Left ventricle myocardium inferior (tissue), 1 donor: ENCODE measurements at places on chromosomes 3 and 15. TPM values are rescaled to one million over a fixed set of nuclear protein-coding genes. Genes with fewer than 3 reads are reported as not detected.

DNA sequence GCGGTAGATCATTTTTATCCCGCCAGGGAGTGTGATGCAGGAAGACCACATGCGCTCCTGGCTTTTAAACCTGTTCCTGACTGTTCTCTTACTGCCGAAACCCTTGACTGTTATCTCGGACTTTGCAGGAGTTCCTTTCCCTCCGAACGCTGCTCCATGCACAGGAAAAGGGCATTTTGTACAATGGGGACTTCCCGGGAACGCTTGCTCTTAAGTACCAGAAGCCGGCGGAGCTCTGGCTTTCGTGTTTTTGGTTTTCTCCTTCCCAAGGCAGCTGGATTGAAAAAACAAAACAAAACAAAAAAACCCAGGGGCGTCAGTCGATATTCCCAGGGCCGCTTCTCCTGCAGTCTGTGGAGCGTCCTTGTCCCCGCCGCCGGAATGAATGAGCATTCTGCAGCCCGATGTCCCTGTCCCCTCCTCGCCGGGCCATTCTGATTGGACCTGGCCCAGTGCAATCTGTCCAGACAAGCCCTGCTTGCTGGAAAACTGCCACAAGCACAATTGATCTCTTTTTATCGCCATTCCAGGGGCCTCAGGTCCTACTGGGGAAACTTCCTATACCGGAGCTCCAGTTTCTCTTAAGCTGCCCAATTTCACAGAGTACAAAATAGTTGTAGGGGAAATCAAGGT is 44.8 kb downstream of the SLC6A1 start:
- H3K4me1 ChIP-seq: no peaks in the 10 kb centered on the region
- H3K27me3 ChIP-seq: peaks cover 91% of the 10 kb centered on the region
- no peak overlapping the region for H3K4me3 ChIP-seq

- no peak overlapping the region for H3K4me3 ChIP-seq
- H3K36me3 ChIP-seq: no peaks in the 10 kb centered on the region
- peaks cover 8% of the 10 kb centered on the region for H3K4me1 ChIP-seq
These were observed 516.7 kb upstream of the CFAP20DC start for GRCh38 chr3:59566481-59566975.

DNA sequence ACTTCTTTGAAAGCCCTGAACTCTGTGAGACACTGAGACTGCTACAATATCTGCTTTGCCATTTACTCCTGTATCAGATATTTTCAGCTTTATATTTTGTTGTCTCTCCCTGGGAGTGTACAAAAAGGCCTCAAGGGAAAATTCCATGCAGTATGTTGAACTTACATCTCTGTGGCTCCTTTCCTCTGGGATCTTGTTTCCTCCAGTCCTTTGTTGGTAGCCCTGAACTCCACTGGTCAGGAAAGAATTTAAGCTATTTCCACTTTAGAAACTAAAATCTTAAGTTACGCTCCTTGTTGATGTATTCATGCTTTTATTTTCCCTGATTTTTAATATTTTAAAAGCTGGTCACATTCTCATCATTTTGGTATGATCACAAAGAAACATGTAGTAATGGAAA is 277.9 kb downstream of the FHIT start:
- H3K27me3 ChIP-seq: no peaks in the 10 kb centered on the region
- DNase-seq: no peak
- H3K36me3 ChIP-seq: no peaks in the 10 kb centered on the region
- H3K4me3 ChIP-seq: no peak overlapping the region
- H3K27ac ChIP-seq: no peak overlapping the region

GRCh38 chr3:4222574-4223175 is 80.5 kb upstream of the SETMAR start:
- H3K27me3 ChIP-seq: no peaks in the 10 kb centered on the region
- H3K36me3 ChIP-seq: no peaks in the 10 kb centered on the region
- H3K4me3 ChIP-seq: no peak overlapping the region
- DNase-seq: no peak
- no peaks in the 10 kb centered on the region for H3K4me1 ChIP-seq

DNA sequence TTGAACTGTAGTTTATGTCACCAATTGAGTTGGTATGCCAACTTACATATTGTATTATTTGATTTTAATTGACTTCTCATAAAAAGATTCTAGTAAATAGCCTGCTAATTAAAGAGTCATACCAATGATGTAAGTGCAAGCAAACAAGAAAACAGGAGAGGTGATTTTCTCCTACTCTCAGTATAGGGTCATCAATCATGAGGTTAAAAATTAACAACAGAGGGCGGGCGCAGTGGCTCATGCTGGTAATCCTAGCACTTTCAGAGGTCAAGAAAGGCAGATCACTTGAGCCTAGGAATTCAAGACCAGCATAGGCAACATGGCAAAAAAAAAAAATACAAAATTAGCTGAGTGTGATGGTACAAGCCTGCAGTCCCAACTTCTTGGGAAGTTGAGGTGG is 108.7 kb downstream of the MYO9A start:
- no peak for DNase-seq
- no peaks in the 10 kb centered on the region for H3K4me1 ChIP-seq
- H3K4me3 ChIP-seq: no peak overlapping the region
- H3K36me3 ChIP-seq: peaks cover 35% of the 10 kb centered on the region

DNA sequence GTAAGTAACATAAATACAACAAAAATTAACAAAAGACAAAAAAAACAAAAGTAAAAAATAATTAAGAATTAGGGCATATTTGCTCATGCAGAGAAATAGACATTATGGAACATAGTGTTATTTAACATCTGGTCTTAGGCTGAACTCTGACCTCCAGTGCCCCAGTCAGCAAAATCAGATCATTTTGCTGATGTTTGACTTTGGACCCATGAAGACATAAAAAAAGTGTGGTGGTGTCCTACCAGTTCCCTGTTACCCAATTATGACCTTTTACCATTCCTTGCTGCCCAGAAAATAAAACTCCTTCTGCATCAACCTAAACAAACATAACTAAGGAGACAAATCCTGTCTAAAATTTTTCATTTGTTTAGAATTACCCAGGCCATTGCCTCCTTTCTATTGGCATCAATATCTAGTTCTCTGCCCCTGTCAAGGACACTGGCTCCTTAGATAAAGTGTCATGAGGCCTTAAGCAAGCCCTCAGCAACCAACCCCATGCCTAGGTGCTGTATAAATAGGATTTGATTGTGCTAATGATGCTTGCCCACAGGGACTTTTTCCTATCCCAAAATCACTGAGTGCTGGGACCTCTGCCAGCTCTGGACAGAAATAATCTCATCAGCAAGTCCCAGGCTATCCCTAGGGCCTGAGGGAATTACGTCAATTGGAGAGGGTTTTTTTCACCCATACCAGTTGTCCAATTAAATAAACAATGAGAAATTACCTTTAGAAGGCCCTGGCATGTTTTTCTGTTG is 334.5 kb upstream of the UMPS start:
- DNase-seq: peak; percentile 62
- H3K4me1 ChIP-seq: peaks cover 32% of the 10 kb centered on the region
- H3K27ac ChIP-seq: peak overlapping the region; percentile 78
- no peak overlapping the region for H3K4me3 ChIP-seq
- peaks cover 14% of the 10 kb centered on the region for H3K36me3 ChIP-seq

- H3K36me3 ChIP-seq: no peaks in the 10 kb centered on the region
- H3K27ac ChIP-seq: no peak overlapping the region
- no peak overlapping the region for H3K4me3 ChIP-seq
- H3K4me1 ChIP-seq: no peaks in the 10 kb centered on the region
These were observed 168.8 kb downstream of the DCLK3 start for GRCh38 chr3:36595511-36595910.

DNA sequence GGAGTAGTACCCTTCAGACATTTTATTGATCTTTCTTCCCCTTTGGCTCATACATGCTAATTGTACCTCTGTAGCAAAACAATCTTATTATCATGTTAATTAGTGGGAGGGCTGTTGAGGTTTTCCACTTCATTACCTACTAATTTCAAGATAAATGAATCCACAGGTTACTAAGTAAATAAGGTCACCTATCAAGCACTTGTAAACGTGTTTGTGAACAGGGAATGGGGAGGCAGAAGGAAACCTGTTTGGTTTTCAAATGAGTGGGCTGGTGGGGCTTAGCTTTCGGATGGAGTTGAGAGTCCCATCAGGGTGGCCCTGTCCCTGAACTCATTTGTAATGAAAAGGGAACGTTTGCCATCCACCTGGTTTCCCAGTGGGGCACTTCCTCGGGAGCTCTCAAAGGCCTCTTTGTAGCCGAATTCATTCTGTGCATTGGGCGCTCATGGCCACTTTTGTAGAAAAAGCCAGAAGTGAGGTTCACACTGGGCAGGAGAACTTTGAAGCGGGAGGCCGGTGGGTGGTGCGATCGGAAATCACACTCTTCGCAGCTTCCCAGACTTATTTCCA is 419.8 kb upstream of the NR2F2 start:
- H3K4me3 ChIP-seq: no peak overlapping the region
- no peaks in the 10 kb centered on the region for H3K27me3 ChIP-seq
- no peaks in the 10 kb centered on the region for H3K36me3 ChIP-seq
- H3K4me1 ChIP-seq: no peaks in the 10 kb centered on the region
- H3K27ac ChIP-seq: no peak overlapping the region

GRCh38 chr3:171837698-171838097 is 5.5 kb upstream of the TMEM212 start:
- H3K4me3 ChIP-seq: peak overlapping the region; percentile 51
- H3K27ac ChIP-seq: peak overlapping the region; percentile 85
- H3K4me1 ChIP-seq: peaks cover 87% of the 10 kb centered on the region
- H3K36me3 ChIP-seq: no peaks in the 10 kb centered on the region

GRCh38 chr15:70401709-70402108 is 304.0 kb upstream of the TLE3 start:
- no peak overlapping the region for H3K27ac ChIP-seq
- no peaks in the 10 kb centered on the region for H3K4me1 ChIP-seq
- no peak overlapping the region for H3K4me3 ChIP-seq

- H3K4me3 ChIP-seq: no peak overlapping the region
- no peaks in the 10 kb centered on the region for H3K27me3 ChIP-seq
- H3K4me1 ChIP-seq: no peaks in the 10 kb centered on the region
- H3K27ac ChIP-seq: no peak overlapping the region
- H3K36me3 ChIP-seq: no peaks in the 10 kb centered on the region
These were observed 408.6 kb downstream of the GBE1 start for GRCh38 chr3:81352867-81353266.

DNA sequence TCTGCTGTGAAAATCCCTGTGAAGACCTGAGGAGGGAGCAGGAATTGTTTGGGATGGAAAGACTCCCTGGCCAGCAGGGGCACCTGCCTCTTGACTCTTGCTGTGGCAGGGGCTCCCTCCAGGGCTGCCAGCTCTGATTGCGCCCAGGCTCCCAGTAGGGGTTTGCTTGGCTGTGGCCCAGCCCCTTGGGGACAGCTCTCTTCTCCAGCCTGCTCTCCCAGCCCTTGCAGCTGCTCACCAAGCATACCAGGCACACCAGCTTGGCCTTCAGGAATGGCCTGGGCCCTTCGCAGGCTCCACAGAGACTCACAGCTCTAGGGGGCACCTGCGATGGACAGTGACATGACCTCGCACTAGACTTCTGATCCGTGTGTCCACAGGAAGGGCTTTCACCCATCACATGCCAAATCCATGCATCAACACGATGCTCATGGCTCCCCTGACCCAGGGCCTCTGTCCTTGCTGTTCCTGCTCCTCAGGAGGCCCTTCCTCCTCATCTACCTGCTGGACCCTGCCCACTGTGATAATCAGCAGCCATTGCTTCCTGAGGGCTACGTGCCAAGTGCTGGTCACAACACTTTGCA is 61.8 kb downstream of the SCN5A start:
- H3K27me3 ChIP-seq: no peaks in the 10 kb centered on the region
- no peak overlapping the region for H3K4me3 ChIP-seq
- H3K4me1 ChIP-seq: peaks cover 52% of the 10 kb centered on the region
- peaks cover 26% of the 10 kb centered on the region for H3K36me3 ChIP-seq

DNA sequence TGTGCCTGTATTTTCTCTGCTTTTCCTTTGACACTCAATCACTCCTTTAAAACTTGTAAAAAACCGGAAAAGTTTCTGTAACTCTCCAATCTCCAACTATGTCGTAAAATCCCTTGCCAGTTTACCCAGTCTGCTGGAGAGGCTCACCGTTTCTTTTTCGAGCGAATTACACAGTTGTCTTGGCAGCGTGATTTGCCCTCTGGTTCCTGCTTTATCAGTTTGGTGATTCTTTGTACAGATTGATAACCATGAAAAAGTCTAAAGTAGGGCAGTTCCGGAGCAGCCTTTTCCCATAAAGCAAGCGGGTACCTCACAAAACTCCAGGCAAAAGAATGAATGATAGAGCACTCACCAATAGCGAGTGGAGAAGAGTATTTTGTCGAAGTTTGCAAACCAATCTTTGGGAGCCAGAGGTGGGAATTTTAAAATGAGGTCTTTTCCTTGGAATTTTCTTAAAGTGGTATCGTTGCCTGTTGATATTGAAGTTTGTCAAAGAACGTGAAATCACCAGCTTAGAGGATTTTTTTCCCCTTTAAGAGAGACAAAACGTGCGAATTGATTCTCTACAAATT is at the start of gene TTC23:
TTC23 (minus strand) TSS at position 312 of the 572 bp plus-strand sequence. CDS start 20,869 bp downstream, outside the sequence.
- H3K36me3 ChIP-seq: no peaks in the 10 kb centered on the region
- peak within 1 kb of the TSS; percentile 84 for H3K4me3 ChIP-seq
- DNase-seq: no peak
- H3K27me3 ChIP-seq: no peaks in the 10 kb centered on the region
- peak within 1 kb of the TSS; percentile 95 for H3K27ac ChIP-seq
- H3K4me1 ChIP-seq: peaks cover 56% of the 10 kb centered on the region

The GSK3B gene
- 42.5 TPM for total RNA-seq

The RASL12 gene
- 12.9 TPM for total RNA-seq

The CKMT1B gene
- total RNA-seq: not detected

The GAP43 gene
- total RNA-seq: 1.2 TPM

The CLEC3B gene
- total RNA-seq: 80.8 TPM

The POLQ gene
- 0.38 TPM for total RNA-seq

The SAMMSON gene
- not detected for total RNA-seq

The PIERCE2 gene
- total RNA-seq: 8.7 TPM

The ITIH1 gene
- not detected for total RNA-seq

The CIB2 gene
- 26.1 TPM for total RNA-seq
